ENCODE measurements at places on chromosomes 7 and 10.

- no peak for DNase-seq
These were observed 34.6 kb downstream of the ADGRA1 start for GRCh38 chr10:133122171-133122935.

DNA sequence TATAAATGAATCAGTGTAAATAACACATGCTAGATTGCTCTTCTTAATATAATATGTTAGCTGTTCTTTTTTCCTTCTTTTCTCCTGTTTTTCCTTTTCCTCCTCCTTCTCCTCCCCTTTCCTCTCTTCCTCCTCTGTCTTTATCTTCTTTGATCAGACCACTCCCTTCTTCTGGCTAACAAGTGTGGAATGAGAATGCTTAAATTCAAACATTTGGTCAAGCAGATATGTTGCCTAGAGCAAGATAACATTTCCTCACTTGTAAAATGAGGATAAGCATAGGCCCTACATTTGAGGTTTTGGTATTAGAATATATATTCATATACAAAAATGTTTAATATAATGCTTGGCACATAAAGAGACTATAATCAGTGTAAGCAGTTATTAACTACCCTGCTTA is 299.1 kb downstream of the PCDH15 start:
- no peak for DNase-seq

DNA sequence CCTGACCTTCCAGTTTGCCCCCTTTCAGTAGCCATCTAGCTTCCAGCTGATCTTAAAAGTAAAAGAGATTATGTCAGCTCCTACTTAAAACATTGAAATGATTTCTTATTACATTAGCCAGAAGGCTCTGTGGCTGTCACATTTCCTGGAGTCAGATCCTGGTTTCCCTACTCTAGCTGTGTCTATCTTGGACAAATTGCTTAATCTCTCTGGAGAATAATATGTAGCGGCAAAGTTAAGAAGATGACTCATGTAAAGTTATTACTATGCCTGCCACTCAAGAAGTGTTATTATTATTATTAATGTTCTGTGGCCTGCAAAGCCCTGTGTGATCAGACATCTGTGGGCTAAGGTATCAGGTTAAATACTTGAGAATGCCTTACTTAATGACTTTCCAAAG is 107.2 kb downstream of the RUNDC3B start:
- DNase-seq = no peak

DNA sequence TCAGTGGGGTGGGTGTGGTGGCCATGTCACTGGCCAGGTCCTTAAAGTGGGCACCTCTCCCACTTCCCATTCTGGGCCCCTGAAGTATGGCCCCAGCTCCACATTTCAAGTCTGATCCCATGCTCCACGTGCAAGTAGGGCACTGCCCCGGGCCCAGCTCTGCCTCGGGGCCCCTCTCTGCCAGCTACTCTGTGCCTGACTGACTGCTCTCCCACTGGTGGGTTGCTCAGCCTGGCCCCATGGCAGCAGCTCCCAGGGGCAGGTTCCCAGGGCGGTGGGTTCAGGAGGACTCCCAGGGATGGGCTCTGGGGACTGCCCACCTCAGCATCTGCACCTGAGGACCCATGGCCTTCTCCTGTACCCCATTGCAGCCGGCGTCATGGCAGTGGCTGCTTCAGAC is 110.2 kb upstream of the FAM180A start:
- no peak for DNase-seq

DNA sequence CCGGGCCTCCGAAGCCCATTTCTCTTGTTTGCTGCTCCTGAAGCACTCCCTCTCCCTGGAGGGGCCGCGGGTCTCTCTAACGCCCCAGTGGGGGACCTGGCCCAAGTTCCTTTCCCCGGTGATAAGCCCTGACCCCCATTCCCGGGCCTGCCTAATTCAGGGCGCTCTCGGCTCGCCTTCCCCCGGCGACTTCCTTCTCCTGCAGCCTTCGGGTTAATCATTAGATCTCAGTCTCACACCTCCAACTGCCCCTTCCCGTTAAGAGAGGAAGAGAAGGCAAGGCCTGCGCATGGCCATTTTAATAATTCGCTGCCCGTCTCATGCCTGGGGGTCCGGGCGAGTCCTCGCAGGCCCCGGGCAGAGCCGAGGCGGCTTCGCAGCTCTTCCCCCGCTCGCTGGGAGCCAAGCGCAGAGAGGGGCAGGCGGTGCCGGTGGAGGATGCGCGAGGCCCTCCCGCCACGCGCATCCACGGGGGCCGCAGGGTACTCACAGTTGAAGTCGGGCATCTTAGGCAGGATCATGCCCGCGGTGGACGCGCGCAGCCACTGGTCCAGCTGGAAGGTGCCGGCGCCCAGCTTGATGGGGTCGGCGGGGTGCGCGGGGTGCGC is 1.2 kb downstream of the MNX1 start:
- no peak for DNase-seq

DNA sequence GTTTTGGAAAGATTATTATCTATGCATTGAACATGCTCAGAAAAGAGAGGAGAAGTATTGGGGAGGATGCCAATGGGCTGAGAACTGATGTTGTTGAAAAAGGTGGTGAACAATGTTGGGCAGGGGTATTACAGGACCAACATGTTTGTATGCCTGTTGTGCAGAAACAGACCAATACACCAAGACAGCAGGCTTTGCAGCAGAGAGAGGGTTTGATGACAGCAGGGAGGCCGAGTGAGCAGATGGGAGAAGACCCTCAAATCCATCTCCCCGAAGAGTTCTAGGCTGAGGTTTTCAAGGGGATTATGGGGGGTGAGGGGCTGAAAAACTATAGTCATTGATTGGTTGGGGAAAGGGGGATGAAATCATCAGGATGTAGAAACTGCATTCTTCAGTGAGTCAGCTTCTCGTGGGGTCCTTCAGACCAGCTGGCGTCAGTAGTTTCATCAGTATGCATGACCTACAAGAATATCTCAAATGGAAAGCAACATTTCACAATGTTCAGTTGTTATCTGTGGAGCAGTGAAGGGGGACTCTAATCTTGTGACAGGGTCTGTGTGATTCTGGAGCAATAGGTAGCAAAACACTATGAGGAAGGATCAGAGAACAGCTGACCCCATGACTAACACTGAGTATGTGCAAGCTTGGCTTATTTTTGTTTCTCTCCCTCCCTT is 167.8 kb downstream of the BAMBI start:
- DNase-seq = no peak

DNA sequence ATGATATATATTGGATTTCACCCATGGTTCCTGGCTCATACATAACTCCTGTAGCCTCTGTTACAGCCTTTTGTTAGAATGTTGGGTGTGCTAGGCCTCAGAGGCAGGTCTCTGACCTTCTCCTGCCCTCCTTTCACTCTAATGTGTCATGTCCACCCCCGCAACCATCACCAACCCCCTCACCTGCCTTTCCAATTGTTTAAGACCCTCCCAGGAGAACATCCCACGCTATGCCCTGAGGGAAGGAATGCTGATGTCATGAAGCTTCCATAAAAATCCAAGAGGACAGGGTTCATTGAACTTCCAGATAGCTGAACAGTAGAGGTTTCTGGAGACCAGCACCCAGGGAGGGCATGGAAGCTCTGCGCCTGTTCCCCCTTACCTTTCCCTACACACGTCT is 30.8 kb upstream of the C10orf67 start:
- DNase-seq = peak; percentile 74

DNA sequence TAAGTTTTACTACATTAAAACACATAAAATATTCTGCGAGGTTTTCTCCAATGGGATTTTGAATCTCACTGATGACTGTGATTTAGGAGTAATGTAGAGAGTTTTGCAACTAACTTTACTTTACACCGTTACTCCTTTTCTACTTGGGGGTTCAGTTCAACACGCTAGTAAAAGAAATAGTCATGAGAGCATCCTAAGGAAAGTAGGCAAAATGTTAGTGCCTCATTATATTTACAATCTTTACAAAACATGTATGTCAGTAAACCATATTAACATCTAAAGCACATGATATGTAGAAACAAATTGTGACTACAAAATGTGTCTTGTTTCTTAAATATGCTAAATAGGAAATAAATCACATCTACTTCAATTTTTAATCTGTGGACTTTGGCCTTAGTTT is 6.0 kb downstream of the MEOX2 start:
- DNase-seq = no peak

DNA sequence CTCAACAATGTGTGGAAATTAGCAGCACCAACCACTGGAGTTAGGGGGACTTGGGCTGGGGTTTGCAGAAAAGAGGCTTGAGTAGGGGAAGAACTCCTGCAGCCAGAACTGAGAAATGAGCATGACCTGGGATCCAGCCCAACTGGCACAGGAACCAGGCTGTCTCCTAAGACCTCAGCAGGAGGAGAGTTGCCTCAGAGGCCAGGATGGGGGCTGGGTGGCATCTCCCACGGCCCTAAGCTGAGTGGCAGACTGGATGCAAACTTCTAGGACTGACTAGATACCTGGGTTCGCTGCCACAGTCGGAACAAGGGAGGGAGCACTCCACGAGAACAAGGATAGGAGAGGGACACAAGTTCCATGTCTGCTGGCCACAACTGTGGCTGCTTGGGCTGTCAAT is 62.6 kb downstream of the RNF32 start:
- DNase-seq = no peak

DNA sequence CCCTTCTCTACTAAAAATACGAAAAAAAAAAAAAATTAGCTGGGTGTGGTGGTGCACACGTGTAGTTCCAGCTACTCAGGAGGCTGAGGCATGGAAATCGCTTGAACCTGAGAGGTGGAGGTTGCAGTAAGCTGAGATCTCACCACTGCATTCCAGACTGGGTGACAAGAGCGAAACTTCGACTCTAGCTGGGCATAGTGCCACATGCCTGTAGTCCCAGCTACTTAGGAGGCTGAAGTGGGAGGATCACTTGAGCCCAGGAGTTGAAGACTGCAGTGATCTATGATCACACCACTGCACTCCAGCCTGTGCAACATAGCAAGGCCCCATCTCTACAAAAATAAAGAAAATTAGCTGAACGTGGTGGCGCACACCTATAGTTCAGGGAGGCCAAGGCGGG is 1.2 kb upstream of the SPACDR start:
- no peak for DNase-seq

DNA sequence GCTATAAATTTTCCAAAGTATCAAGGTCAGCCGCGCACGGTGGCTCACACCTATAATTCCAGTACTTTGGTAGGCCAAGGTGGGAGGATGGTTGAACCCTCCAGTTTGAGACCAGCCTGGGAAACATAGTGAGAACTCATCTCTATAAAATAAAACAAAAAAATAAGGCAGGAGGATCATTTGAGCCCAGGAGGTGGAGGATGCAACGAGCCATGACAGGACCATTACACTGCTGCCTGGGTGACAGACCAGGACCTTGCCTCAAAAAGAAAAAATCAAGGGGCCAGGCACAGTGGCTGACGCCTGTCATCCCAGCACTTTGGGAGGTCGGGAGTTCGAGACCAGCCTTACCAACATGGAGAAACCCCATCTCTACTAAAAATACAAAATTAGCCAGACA is 60.3 kb downstream of the ABI1 start:
- no peak for DNase-seq

- DNase-seq = no peak
These were observed 12.2 kb downstream of the HOXA1 start for GRCh38 chr7:27083646-27084045.

DNA sequence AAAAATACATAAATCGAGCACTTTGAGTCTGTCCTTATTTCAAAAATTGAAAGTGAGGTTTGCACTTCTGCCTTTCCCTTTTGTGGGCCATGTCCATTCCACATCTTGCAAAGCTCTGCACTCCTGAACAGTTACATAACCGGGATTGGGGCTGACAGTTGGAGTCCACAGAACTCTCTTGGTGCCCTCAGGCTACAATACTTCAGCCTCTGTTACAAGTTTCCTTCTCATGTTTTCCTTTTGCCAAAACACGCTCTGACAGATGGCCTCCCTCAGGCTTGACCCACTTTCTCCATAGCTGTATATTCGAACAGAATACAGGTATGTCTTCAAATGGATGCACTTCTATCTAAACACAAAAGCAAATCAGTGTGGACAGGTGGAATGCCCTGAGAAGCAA is 335.9 kb downstream of the WDR37 start:
- no peak for DNase-seq

DNA sequence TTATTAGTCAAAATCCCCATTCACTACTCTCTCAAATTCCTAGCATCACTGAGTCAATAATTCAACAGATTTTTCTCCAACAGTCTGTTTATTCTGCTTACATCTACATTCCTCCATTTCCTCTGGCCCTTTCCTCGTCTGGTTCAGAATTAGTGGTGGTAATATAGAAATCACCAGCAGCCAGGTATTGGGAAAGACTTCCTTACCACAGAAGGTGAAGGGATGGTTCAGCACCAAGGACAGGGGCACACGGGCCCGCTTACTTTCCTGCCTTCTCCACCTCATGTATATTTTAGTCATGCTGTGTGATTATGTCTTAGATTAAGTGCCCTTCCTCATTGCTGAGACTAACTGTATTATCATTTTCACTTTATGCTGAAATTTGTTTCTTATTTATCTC is 70.4 kb upstream of the APBB1IP start:
- DNase-seq = no peak

DNA sequence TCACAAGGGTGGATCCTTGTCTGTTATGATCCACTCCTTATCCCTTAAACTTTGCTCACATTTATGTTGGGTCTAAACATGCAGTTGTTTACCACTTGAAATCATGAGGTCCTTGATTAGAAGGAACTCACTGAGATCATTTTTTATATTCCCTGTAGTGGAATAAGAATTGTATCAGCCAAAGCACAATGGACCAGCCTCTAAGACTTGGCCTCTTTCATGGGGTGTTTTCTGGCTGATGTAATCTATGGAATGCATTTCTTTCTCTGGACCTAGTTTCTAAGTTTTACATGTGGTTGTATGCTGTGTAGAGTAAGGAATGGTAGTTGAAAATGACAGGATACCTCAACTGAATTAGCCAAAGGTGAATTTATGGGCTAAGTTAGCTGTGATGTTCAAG is 376.6 kb downstream of the SORCS3 start:
- DNase-seq = no peak

- no peak for DNase-seq
These were observed 190.4 kb downstream of the PTPRN2 start for GRCh38 chr7:158396982-158397862.

GRCh38 chr7:104973909-104974415 is 40.0 kb upstream of the KMT2E start:
- DNase-seq = no peak

DNA sequence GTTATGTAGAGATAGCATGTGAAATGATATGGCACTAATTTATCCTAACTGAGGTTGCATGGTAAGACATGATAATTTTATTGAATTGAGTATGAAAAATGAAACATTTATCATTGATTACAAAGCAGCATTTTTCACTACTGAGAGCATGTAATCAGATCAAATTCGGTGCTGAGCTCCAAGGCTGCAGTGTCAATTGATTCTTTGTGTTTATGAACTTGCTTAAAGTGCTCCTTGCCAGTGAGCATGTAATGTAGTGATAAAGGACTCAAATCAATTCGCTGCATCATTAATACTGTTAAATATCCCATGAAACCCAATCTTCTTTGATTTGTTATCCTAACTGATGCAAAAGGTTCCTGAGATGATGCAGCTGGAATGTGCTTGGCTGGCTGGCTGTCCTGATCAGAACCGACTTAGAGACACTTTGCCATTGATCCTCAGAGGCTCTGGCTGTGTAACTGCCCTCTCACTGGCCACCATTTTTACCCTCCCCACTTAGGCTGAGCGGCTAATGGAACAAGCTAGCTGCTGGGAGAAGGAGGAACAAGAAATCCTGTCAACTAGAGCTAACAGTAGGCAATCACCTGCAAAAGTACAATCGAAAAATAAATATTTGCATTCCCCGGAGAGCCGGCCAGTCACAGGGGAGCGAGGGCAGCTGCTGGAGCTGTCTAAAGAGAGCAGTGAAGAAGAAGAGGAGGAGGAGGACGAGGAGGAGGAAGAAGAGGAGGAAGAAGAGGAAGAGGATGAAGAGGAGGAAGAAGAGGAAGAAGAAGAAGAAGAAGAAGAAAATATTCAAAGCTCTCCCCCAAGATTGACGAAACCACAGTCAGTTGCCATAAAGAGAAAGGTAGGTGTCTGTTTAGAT is 89.8 kb upstream of the SAMD8 start:
- no peak for DNase-seq
